Activated naive CD8-positive, alpha-beta T cell treated with anti-CD3 and anti-CD28 coated beads for 36 hours (primary cell): ENCODE measurements at places on chromosomes 1 and 21. TPM values are rescaled to one million over a fixed set of nuclear protein-coding genes. Genes with fewer than 3 reads are reported as not detected.
A peak's percentile ranks its signal among the peaks of the same experiment; 100 is the strongest.

- H3K4me1 ChIP-seq: peaks cover 39% of the 10 kb centered on the region
- peaks cover 39% of the 10 kb centered on the region for H3K36me3 ChIP-seq
- H3K27ac ChIP-seq: peak overlapping the region; percentile 98
- DNase-seq: no peak
These were observed 357 bp upstream of the TXLNA start for GRCh38 chr1:32179193-32179442.

SYT11 gene
- total RNA-seq: 12.8 TPM

- H3K36me3 ChIP-seq: no peaks in the 10 kb centered on the region
- no peaks in the 10 kb centered on the region for H3K4me1 ChIP-seq
- no peak for DNase-seq
These were observed 352.4 kb downstream of the USP25 start for GRCh38 chr21:16082038-16082816.

DNA sequence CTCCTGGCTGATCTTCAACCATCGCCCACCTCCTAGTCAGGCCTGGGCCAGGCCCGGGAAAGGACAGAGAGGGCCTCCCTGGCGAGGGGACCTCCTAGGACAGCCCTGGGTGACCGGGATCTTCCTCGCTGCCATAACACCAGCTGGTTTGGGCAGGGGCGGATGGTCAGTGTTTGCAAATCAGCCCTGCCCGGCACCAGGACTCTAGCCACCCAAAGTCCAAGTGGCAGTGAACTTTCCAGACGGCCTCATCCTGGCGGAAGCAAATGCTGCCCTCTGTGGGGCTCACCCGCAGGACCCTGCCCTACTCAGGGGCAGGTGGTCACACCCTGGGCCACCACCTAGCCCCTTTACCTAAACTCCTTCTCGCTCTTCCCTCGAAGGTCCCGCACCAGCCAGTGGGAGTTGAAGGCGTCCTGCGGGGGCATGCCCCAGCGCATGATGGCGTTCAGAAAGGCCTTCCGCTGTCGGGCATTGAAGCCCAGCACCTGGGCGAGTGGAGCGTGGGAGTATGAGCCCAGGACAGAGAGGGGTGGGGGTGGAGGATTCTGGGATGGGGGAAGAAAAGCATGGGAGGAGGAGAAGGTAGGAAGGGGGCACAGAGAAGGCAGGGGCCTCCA lies 55.3 kb downstream of the CHD5 start:
- H3K4me1 ChIP-seq: no peaks in the 10 kb centered on the region
- no peak overlapping the region for H3K4me3 ChIP-seq
- no peak for DNase-seq
- no peaks in the 10 kb centered on the region for H3K36me3 ChIP-seq
- no peak overlapping the region for H3K27ac ChIP-seq
- H3K27me3 ChIP-seq: peaks cover 3% of the 10 kb centered on the region

DNA sequence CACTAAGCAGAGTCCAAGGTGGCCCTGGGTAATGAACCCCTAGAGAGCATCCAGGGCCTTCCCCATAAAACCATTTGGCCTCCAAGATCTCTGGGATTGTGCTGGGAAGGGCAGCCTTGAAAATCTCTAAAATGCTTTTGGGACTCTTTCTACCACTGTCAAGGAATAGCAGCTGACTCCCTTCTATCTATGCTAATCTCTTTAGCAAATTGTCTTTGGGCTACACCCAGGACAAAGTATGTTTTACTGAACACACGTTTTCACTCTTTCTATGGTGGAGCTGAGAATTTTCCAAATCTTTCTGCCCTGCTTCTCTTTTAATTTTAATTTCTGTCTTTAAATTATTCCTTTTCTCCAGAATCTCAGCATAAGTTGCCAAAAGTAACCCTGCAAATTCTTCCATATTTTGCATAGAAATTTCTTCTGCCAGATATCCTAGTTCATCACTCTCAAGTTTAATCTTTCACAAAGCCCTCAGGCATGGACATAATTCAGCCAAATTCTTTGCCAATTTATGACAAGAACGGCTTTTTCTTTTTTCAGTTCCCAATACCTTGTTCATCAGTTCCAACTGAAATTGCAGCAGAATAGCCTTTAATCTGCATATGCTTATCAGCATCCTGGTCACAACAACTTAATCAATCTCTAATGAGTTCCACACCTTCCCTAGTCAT lies 687.0 kb upstream of the ADGRL4 start:
- no peaks in the 10 kb centered on the region for H3K27me3 ChIP-seq
- no peaks in the 10 kb centered on the region for H3K36me3 ChIP-seq
- DNase-seq: no peak
- H3K4me3 ChIP-seq: no peak overlapping the region

GRCh38 chr1:23741609-23742008 lies 1.7 kb upstream of the ELOA start:
- H3K4me1 ChIP-seq: peaks cover 28% of the 10 kb centered on the region
- peaks cover 15% of the 10 kb centered on the region for H3K36me3 ChIP-seq
- DNase-seq: no peak

DNA sequence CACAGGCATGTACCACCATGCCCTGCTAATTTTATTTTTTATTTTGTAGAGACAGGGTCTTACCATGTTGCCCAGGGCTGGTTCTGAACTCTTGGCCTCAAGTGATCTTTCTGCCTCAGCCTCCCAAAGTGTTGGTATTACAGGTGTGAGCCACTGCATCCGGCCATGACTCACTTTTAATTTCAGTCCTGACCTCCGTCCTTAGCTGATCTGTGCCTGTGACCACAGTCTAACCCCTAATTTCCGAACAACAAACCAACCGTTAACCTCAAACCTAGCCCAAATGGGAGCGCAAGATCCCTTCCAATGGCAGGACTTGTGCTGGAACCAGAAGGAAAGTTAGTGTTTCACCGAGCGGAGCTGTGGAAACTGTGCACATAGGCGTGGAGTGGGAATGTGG lies 29.3 kb upstream of the MAN1C1 start:
- no peak overlapping the region for H3K4me3 ChIP-seq
- H3K27me3 ChIP-seq: no peaks in the 10 kb centered on the region
- H3K27ac ChIP-seq: no peak overlapping the region

- H3K4me1 ChIP-seq: peaks cover 59% of the 10 kb centered on the region
- DNase-seq: peak; percentile 98
- peak overlapping the region; percentile 91 for H3K4me3 ChIP-seq
- no peaks in the 10 kb centered on the region for H3K27me3 ChIP-seq
These were observed 34.9 kb upstream of the RUNX3 start for GRCh38 chr1:24964811-24965570.

DNA sequence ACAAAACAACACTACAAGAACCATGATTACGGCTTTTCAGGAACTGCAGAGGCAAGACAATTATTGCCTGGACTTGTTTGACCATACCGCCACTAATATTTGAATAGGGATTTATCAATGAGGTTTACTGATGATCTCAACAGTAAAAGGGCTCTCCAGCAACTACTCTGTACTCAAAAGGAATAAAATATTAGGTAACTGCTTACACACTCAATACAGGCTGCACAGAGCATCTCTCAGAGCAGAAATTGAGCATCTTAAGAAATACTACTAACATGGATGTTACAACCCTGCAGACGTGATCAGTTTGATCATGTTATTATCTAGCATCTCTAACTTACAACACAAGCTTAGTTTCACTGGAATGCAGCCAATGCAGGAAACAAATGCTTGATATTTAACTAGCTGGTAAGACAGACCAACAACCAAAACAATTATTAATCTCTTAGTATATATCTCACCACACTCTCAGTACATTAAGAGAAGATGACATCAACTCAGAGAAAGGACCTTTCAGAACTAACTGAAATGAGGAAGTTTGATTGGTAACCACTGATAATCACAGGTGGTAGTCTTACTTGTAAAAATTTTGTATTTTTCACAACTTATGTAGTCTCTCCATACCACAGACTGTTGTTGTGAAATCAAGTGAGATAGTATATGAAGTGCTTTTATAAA lies 52.2 kb downstream of the PUM1 start:
- H3K27me3 ChIP-seq: no peaks in the 10 kb centered on the region
- H3K4me3 ChIP-seq: no peak overlapping the region
- peaks cover 54% of the 10 kb centered on the region for H3K4me1 ChIP-seq
- H3K27ac ChIP-seq: peak overlapping the region; percentile 35

PLD5 gene
- not detected for total RNA-seq

DNA sequence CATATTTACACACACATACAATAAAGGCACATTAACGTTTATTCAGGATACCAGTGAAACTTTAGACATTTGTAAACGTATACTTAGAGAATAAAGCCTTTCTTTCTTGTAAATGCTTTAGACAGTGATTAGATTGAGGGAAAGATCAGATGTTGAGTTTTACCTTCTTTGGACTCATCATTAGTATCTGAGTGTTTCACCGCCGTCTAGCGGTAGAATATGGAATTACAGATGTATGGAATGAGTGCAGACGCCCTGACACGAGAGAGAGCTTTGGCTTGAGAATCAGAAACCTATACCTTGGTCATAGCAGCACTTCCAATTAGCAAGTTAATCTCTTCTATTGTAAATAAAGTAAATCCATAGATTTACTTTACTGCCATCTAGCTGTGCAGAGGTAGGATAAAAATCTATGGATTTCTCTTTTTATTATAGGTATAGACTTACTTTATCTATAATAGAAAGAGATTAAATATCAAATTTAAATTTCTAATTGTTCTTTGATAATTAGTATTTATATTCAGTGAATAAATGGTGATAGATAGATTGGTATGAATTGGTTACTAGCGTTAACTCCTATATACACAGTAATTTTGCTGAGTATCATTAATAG lies 12.6 kb downstream of the FLG2 start:
- no peaks in the 10 kb centered on the region for H3K36me3 ChIP-seq
